ENCODE measurements at places on chromosomes 16 and 17.
A peak's percentile ranks its signal among the peaks of the same experiment; 100 is the strongest.

- no peak for DNase-seq
Observed at GRCh38 chr17:2124391-2124790, 69.5 kb downstream of the HIC1 start.

- no peak for DNase-seq
Observed at GRCh38 chr17:14459955-14460354, 159.1 kb downstream of the HS3ST3B1 start.

DNA sequence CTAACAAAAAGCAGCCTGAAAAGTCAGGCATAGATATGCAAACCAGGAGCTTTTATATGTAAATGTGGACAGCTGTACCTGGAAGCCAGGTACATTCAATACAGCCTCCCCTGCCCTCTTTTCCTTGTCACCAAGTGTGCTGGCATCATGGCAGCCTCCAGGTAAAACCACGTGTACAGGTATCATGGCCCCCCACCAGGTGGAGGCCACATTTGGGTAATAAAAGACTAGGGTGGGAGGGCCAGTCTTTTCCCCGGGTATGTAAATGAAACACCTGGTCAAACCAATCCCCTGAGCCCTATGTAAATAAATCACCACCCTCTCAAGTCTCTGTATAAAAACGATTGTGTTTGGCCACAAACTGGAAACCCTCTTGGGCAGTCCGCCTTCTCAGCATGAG lies 226.4 kb upstream of the GOT2 start:
- DNase-seq = no peak

DNA sequence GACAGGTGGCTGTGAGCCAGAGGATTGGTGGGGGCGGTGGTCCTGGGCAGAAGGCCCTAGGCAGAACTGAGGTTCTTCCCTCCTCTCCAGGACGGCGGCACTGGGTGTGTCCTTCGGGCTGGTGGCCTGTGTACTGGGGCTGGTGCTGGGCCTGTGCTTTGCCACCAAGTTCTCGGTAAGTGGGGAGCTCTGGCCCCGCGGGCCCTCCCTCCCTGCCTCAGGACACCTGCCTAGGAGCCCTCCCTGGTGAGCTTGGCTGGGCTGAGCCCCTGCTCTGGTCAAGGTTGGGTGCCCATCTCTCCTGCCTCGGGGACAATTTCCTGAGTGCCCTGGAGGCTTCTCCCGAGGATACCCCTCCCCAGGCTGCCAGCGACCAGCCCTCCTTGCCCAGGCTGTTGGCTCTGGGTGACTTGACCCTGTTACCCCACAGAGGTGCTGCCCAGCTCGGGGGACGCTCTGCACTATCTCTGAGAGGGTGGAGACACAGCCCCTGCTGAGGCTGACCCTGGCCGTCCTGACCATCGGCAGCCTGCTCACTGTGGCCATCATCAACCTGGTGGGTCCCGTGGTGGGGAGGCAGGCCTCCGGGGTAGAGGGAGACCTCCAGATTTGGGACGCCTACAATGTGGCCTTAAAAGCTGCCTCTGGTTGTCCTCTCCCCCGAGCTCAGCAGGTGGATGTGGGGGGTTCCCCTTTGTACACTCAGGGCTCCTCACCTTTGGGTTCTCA lies 42.0 kb downstream of the ADCY7 start:
- DNase-seq = no peak

- no peak for DNase-seq
Observed at GRCh38 chr17:59469786-59470485, 95.5 kb upstream of the DHX40 start.

- no peak for DNase-seq
Observed at GRCh38 chr16:73255031-73255430, 207.1 kb upstream of the ZFHX3 start.

DNA sequence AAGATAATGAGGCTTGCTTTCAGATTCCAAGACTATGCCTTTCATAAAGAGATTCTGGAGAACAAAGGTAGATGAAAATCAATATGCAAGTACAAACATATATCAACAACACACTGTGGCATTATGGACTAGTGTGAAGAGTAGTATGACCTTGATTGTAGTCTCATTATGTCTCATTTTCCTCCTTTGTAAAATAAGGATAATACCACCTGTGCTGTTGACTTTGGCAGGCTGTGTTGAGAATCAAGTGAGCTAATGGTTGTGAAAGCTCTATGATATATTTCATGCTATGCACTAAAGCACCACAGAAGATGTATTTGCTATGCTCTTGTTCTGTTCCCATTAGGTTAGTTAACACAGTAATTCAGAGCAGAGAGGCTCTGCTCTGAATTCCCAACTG lies 78.5 kb upstream of the NACA2 start:
- no peak for DNase-seq

GRCh38 chr16:12390644-12391043 lies 413.0 kb downstream of the CPPED1 start:
- DNase-seq = no peak

DNA sequence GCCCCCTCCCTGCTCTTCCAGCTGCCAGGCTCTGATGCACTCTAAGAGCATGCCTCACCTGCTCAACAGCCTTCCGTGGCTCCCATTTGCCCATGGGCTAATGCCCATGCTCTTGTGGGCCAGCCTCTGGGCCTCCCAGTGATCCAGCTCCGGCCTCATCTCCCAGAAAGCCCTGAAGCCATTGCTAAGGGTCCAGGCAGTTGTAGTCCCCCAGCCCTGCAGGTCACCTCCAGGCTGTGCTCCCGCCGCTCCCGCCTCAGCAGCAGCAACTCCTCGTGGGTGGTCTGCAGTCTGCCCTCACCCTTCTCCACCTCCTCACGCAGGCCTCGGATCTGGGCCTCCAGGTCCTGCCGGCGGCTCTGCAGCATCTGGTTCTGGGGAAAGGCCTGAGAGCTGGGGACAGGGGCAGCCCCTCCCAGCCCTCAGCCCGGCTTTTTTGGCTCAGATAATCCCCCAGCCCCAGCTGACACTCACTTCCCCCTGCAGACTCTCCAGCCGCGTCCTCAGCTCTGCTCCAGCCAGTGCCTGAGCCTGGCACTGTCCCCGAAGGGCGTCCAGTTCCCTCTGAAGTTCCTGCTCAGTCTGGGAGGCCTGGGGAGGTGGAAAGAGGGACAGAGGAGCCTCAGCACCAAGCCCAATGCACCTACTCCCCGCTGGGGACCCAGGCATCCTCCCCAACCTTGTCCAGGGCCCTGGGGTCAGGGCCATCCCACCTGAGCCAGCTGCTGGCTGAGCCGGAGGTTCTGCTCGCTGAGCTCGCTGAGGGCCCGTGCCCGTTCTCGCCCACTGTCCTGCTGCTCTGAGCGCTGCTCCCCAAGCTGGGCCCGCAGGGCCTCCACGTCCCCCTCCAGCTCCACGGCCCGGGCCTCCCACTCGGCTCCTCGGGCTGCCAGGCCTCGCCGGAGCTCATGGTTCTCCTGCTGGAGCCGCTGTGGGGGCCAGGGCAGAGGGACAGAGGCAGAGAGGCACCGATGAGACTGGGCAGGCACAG lies 6.2 kb downstream of the BICDL2 start:
- DNase-seq = no peak

DNA sequence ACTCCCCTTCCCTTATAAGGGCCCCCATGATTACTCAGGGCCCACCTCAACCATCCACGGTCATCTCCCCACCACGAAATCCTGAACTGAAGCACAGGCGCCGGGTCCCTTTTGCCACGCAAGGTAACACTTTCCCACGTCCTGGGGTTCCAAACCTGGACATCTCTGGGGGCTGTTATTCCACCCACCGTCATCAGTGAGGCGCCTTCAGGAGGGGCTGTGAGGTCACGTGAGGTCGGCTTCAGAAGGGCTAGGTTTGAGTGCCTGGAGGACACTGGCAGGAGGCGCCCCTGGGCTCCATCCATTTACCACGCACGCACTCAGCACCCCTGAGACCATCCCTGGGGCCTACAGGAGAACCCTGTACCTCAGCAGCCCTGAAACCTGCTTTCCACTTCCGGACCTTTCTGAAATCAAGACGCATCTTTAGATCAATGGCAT lies 4.1 kb downstream of the CD2BP2 start:
- DNase-seq = no peak

- DNase-seq = no peak
Observed at GRCh38 chr17:27650836-27651235, 19.8 kb downstream of the LGALS9 start.

- DNase-seq = no peak
Observed at GRCh38 chr17:50892101-50892776, 26.1 kb upstream of the TOB1 start.

GRCh38 chr17:29973005-29973404 lies 31.6 kb downstream of the EFCAB5 start:
- DNase-seq = no peak

- no peak for DNase-seq
Observed at GRCh38 chr16:49556606-49557446, 183.2 kb downstream of the C16orf78 start.

DNA sequence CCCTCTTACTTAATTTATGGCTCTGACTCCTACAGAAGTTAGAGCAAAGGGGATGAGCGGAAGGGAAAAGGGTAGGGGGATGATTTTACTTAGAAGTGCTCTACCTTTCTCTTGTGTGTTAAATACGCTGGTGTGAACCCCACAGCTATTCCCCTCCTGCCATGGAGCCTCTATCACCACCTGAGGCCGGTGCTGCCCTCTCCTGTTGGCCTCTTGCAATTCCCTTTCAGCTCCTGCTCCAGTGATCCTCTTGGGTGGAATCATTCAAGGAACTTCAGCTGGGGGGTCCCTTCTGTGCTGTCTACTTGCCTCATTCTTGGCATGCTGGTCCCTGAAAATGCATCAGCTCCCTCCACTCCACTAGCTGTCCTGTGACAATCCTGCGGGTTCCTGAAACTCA lies 41.8 kb upstream of the CDH8 start:
- no peak for DNase-seq

- DNase-seq = no peak
Observed at GRCh38 chr16:20814784-20815183, 8.5 kb downstream of the REXO5 start.

- no peak for DNase-seq
Observed at GRCh38 chr17:15490634-15491261, 23.3 kb upstream of the CDRT4 start.

GRCh38 chr16:70419384-70420327 lies 19.2 kb downstream of the ST3GAL2 start:
- DNase-seq = no peak

DNA sequence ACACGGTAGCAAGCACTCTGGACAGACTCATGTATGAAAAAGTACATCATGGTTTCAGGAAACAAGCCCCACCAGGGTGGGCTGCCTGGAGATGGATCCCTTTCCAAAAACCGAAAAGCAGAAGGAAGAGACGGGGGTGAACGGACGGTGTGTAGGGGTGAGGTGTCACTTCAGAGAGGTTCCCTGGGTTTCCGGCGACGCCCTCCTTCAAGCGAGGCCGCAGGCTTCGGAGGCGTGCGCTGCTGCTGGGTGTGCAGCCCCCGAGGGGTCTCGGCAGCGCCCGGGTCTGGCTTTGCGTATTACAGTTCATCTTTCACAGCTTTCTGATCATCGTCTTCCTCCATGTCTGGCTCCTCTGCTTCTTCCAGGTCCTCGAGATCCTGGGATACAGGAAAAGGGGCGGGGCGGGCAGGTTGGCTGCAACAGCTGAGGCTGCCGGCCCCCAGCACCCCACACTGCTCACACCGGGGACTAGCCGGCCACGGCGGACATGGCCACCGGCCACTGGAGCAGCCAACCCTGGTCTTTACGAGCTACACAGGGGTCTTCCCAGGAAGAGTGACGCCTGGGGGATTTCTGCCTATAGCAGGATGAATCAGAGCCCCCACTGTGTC lies 9.0 kb upstream of the PPP1R27 start:
- no peak for DNase-seq

GRCh38 chr16:48164907-48165715 lies 9.3 kb upstream of the ABCC12 start:
- peak; percentile 35 for DNase-seq

Measured in activated naive CD4-positive, alpha-beta T cell (primary cell).